T-helper 17 cell (primary cell): ENCODE measurements at places on chromosomes 11 and 22.

- no peak for DNase-seq
Observed at GRCh38 chr11:104876324-104876723, 21.9 kb downstream of the CASP12 start.

GRCh38 chr22:25232301-25232700 is 12.9 kb downstream of the CRYBB2 start:
- no peak for DNase-seq

DNA sequence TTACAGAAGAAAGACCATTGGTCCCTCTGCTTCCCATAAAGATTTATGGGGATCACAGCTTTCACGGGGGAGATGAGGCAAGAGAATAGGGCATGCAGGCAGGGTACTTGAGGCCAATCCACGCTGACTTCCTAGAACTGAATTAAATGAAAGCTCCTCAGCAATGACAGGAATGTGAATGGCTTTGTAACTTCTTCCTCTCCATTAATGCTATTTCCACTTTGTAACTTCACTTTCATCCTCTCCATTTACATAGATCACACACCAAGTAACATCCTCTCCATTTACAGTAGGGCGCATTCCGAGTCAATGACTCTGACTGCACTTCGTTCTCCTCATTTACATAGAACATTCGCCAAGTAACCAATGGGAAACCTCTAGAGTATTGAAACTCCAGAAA is 89.8 kb downstream of the PIWIL4 start:
- no peak for DNase-seq

DNA sequence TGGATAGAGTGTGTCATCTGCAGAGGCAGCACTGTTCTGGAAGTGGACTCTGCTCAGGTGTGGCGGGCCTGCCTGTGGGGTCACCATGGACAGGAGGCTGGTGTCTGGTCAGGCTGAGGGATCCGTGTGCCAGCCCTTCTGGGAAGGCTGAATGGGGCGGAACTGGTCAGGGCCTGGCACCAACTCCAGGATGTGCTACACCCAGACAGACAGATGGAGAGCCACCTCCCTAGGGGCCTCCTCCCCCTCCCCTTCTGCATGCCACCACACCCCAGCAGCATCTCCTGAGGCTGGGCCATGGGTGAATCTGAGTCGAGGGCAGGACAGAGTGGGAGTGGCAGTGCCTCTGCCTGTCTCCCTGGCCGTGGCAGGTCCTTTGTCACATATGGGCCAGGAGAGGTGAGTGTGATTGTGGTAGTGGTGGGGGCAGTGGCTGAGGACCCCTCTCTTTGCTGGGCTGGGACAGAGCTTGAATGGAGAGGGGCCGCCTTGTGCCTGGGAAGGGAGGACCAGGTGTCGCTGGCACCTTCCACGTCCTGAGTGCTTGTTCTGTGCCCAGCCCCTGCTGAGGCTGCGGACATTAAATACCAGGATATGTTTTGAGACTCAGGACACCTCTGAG is 29.1 kb downstream of the ST3GAL4 start:
- no peak for DNase-seq

GRCh38 chr11:21625982-21626381 is 566.9 kb upstream of the ANO5 start:
- no peak for DNase-seq

GRCh38 chr11:78920329-78920728 is 345.7 kb upstream of the NARS2 start:
- DNase-seq, result no peak
